ENCODE measurements at places on chromosomes 3 and 15. TPM values are rescaled to one million over a fixed set of nuclear protein-coding genes. Genes with fewer than 3 reads are reported as not detected.

- no peak overlapping the region for H3K27ac ChIP-seq
- H3K27me3 ChIP-seq = no peaks in the 10 kb centered on the region
- H3K36me3 ChIP-seq = no peaks in the 10 kb centered on the region
- H3K4me1 ChIP-seq = no peaks in the 10 kb centered on the region
Observed at GRCh38 chr3:182503401-182503800, 289.9 kb upstream of the ATP11B start.

DNA sequence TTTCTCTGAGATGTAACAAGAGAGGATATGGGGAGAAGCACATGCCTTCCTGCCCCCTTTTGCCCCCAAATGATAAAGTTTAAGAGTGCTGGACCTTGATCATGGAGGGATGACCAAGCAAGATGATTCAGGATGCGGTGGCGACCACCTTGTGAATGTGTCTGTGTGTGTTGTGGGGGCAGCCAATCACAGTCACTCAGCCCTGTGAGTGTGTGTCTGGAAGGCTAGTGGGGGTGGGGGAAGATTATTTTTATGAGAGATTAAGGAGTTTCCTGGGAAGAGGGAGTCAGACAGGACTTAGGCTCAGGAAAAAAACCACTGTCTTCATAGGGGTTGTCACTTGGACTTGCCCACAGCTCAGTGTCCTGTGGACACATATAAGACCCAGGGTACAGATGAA lies 57.8 kb upstream of the KY start:
- no peaks in the 10 kb centered on the region for H3K4me1 ChIP-seq
- no peaks in the 10 kb centered on the region for H3K27me3 ChIP-seq
- DNase-seq = no peak
- no peaks in the 10 kb centered on the region for H3K36me3 ChIP-seq

DNA sequence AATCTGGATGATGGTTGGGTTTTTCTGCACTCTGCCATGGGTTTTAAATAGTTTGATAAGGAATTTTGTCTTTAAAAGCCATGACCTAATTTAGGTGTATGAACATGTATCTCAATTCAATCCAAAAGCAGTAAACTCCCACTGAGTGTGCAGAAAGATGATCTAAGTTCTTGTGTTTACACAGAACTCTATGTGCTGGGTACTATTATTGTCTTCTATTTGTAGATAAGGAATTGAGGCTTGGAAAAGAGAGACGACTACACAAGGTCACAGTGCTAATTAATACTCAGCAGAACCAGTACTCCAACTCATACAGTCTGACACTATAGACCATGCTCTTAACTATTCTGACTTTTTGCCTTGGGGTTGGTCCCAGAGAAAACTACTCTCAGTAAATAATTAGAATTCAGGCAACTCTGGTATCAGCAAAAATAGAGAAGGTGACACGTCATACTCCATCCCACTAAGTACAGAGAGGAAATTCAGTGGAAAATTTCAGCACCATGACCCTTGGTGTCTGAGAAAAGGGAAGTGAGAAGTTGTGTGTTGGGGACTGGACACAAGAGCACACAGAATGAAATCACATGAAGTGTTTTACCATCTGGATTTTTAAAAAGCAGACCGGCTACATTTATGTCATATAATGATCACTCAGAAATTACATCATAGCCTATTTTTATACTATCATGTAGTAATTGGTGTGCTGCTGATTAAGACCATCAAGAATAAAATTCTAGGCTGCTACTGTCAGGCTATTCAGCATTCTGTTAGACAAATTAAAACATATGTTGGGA lies 18.3 kb upstream of the MYH15 start:
- H3K27ac ChIP-seq = no peak overlapping the region
- H3K36me3 ChIP-seq = no peaks in the 10 kb centered on the region
- no peak for DNase-seq
- H3K4me3 ChIP-seq = no peak overlapping the region
- no peaks in the 10 kb centered on the region for H3K27me3 ChIP-seq
- H3K4me1 ChIP-seq = no peaks in the 10 kb centered on the region

Gene SENP8
- 2.4 TPM for total RNA-seq

Gene ALPK3
- total RNA-seq = 0.18 TPM

Measured in Peyer's patch (tissue), 4 donors.